NCI-H774 (cell line): ENCODE measurements at places on chromosomes 16 and 17.

- DNase-seq: peak; percentile 41
Measured at GRCh38 chr16:58755989-58756649, 22.0 kb upstream of the GOT2 start.

DNA sequence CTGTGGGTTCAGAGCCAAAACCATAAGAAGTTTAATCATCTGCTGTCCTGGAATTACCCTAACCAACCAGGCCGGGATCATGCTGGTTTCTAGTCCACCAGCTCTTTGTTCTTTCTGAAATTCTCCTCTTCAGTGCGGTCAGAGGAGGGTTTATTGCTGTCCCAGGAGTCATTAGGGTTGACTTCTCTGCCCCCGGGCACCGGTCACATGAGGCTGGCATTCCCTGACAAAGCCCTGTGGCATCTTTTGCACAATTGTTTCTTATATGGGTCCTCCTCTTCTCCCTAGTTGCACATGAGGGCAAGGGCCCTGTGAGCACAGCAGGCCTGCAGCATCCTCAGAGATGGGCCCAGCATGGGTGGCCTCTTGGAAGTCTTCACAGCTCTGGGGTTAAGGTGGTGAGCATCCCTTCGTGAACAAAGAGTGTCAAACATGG, 243.9 kb downstream of the IRF8 start:
- DNase-seq: no peak

GRCh38 chr16:65572156-65572555, 450.3 kb upstream of the CDH11 start:
- DNase-seq: no peak

DNA sequence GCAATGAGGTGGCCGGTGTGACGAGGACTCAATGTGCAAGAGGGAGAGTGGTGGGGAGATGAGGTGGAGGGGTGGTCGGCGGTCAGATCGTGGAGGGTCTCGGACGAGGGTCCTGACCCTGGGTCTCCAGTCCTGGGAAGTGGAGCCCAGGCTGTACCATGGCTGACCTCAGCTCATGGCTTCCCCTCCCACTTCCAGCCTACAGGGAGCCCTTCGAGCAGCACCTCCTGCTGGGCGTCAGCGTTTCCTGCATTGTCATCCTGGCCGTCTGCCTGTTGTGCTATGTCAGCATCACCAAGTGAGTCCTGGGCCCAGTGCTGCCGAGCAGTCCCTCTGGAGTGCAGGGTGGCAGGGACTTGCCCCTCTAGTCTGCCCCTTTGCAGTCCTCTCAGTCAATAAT, 41.8 kb downstream of the IL4R start:
- no peak for DNase-seq

- no peak for DNase-seq
Measured at GRCh38 chr16:25812215-25812614, 120.5 kb downstream of the HS3ST4 start.

GRCh38 chr16:51030516-51030915, 120.6 kb downstream of the SALL1 start:
- no peak for DNase-seq

- peak; percentile 13 for DNase-seq
Measured at GRCh38 chr16:81650982-81651562, 128.0 kb upstream of the PLCG2 start.

DNA sequence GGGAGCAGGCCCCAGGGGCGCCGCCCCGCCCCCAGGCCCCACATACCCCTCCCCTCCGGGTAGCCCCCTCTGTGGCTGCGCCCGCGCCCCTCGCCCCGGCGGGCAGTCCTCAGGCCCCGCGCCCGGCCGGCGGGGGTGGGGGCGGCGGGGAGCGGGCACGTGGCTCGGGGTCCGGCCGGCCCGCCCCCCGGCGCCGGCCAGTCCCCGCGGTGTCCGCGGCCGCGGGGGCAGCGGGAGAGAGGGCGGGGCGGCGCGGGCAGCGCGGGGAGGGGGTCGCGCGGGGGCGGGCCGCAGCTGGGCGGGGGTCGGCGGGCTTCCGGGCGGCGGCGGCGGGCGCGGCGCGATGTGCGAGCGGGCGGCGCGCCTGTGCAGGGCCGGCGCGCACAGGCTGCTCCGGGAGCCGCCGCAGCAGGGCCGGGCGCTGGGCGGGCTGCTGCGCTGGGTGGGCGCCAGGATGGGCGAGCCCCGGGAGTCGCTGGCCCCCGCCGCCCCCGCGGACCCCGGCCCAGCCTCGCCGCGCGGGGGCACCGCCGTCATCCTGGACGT, 335 bp downstream of the NECAB2 start:
- DNase-seq: no peak

DNA sequence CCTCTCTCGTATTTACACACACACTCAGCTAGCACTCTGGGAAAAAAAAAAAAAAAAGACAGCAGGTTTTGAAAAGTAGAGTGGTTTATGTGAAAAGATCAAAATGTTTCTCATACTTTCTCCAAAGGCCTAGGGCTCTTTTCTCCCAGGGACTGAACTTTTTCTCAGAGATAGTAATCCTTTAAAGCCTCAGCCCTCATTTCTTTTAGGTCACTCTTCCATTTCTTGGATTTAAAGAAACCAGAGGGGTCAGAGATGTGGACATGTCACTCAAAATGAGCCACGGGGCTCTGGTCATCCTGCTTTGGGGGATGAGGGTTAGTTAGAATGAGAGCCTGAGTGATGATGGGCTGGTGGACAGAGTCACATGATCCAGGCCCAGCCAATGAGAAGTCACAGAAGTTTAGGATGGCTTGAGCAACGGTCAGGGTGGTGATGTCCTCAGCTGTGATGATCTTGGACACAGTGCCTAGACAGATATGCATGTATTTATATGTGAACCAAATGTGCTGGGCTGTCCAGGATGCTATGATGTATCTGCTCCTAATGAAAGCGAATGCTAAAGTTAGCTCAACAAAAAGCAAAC, 33.7 kb upstream of the AXIN2 start:
- no peak for DNase-seq

- DNase-seq: no peak
Measured at GRCh38 chr16:75301804-75302203, 50.4 kb upstream of the BCAR1 start.

GRCh38 chr16:27301236-27301861, 12.4 kb upstream of the IL4R start:
- no peak for DNase-seq

- DNase-seq: no peak
Measured at GRCh38 chr17:33291248-33292200, 1.6 kb downstream of the ASIC2 start.

- no peak for DNase-seq
Measured at GRCh38 chr16:69190046-69190588, 3.2 kb downstream of the SNTB2 start.

- no peak for DNase-seq
Measured at GRCh38 chr16:82650804-82651203, 24.0 kb downstream of the CDH13 start.

DNA sequence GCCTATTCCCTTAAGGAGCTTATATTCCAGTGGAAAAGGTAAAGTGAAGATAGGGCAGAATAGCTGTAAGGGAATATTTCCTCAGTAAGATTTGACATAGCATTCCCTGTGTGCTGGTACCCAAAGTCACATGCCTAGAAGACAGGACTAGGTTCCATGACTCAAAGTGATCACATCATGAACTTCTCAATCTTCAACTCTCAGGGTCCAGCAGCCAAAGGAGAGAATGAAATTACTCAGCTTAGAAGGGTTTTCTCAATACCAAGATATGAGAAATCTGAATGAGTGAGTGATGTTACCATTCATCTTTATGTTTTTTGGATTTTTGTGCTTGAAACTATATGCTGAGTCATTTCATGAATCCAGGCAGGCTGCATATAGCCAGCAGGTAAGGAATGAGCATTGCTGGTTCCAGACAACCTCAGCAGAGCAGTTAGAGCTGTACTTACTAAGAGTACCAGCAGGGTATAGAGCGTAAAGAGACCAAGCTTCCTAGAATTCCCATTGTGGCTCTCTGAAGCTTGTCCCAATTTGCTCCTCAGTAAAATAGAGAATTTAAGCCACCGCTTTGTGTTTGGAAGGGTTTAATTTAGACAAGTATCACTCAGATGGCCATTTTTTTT, 91.1 kb downstream of the ANKFN1 start:
- no peak for DNase-seq

DNA sequence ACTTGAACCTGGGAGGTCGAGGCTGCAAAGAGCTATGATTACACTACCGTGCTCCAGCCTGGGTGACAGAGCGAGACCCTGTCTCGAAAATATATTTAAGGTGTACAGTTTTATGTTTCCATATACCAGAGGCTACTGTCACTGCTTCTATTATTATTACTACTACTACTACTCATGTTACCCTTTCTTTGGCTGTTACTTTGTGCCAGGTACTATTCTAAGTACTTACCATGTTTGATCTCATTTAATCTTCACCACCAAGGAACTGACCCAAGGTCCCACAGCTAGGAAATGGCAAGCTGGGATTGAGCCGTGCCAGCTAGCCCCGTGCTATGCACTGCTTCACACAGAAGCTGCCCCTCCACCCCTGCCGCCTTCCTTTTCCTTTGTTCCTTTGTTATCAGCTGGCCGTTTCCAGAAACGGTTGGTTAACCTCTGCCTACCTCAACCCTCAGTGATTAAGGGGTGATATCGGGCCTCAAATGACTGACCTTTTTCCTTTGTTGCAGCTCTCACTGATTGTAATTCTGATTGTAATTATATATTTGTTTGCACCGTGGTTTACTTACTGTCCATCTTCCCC, 78.4 kb downstream of the ABCC1 start:
- no peak for DNase-seq

GRCh38 chr17:66652840-66653507, 181.9 kb upstream of the CACNG5 start:
- no peak for DNase-seq

GRCh38 chr17:18218756-18219415, 6.5 kb upstream of the LLGL1 start:
- no peak for DNase-seq

GRCh38 chr17:19716108-19717030, at the start of gene SLC47A2:
Gene SLC47A2 (minus strand): TSS chr17:19716584. CDS start chr17:19716555, 29 bp downstream.
- DNase-seq: no peak

DNA sequence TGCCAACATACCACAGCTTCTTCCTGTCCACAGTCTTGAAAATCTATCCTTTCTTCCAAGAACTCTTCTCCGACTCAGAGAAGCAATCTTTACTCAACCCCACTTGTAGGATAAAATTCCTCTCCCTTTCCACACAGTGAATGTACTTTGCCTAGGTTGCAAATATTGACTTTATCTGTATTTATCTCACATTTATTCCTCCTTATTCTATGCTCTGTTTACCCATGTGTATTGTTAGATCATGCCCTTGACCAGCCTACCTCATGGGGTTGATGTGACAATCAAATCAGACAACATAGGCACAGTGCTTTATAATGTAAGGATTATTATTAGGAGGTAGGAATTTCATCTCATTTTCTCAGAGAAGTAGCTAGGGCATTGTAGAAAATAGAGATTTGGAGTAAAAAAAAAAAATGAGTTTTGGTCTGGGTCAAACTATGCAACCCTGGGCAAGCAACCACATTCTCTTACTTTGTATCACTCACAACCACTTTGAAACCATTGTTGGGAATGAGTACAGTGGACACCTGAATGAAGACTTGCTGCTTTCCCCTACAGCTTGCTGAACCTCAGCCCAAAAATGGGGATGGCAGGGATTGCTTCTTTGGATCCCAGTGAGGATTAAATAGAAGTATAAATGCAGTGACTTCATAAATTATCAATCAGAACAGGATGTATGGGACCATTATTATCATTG, 9.1 kb upstream of the SLC35B1 start:
- DNase-seq: no peak

- DNase-seq: no peak
Measured at GRCh38 chr17:57370037-57370581, 113.8 kb downstream of the MSI2 start.

DNA sequence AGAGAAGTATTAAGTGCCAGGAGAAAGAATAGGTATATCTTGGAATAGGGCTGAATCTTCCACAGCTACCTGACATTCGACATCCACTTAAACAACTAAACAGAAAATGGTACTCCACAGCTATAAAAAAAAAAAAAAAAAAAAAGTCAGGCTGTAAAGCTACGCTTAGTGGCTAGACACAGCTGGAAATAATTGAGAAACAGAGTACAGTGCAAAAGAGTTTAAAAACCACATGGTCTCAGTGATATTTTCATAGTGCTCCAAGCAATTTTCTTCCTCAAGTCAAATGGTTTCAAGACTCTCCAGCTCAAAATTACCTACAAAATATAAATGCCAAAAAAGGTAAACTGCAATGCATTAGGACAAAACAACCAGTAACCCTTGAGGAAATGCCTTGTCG, 607.1 kb downstream of the KCNJ2 start:
- no peak for DNase-seq

DNA sequence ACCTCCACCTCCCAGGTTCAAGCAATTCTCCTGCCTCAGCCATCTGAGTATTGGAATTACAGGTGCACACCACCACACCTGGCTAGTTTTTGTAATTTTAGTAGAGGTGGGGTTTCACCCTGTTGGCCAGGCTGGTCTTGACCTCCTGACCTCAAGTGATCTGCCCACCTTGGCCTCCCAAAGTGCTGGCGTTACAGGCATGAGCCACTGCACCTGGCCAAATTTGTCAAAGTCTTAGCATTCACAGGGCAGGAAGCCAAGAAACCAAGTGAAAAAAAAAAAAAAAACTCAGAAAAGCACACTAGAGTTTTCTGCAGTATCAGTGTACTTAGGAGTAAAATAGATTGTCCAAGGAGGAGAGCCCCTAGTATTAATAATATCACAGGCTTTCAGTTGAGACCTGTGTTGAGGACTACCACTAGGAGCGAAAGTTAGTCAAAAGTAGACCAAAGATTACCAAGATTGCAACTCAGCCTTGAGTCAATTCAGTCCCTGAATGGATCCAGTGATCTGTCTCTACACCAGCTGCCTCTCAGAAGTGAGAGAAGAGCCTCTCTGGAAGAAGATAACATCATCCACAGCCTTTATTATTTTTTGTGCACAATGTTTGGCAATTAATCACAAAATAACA, 159.7 kb downstream of the CEP112 start:
- DNase-seq: no peak

- DNase-seq: no peak
Measured at GRCh38 chr17:74531231-74531761, at the start of gene CD300LB. Gene CD300LB (minus strand): TSS chr17:74531475. CDS start chr17:74531350, 125 bp downstream.

DNA sequence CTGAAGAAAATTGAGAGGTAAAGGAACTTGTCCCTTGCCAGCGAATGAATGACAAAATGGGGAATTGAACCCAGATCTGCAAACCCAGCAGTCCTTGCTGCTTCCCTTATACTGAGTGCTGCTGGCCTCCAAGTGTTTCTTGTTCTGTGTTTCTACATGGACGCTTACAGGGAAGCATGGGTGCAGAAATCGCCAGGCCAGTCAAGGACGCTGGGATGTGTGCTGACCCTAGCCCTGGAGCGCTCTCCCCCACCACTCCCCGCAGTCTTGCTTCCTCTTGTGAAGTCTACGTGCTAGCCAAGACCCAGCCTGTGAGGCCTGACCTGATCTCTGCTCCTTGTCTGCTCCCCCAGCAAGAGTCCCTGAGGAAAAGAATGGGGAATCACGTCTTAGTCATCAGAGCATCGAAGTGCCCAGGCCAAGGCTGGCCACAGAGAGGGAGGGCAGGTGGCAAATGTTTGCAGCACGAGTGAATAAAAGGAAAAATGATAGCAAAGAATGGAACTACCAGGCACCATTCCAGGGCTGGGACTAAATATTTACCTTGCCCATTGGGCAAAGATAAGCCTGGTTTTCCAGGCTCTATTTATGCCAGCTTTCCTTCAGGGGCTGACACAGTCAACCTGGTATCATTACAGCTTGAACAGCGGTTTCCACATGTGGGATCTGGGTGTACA, 17.4 kb downstream of the CA4 start:
- peak; percentile 62 for DNase-seq

GRCh38 chr16:56517206-56517605, 2.6 kb downstream of the BBS2 start:
- no peak for DNase-seq
